ENCODE measurements at places on chromosomes 12 and 14. TPM values are rescaled to one million over a fixed set of nuclear protein-coding genes. Genes with fewer than 3 reads are reported as not detected.

GRCh38 chr14:94123296-94123695, 6.1 kb downstream of the IFI27L2 start:
- no peaks in the 10 kb centered on the region for H3K27me3 ChIP-seq
- H3K27ac ChIP-seq: no peak overlapping the region
- no peak overlapping the region for H3K4me3 ChIP-seq
- DNase-seq: no peak

DNA sequence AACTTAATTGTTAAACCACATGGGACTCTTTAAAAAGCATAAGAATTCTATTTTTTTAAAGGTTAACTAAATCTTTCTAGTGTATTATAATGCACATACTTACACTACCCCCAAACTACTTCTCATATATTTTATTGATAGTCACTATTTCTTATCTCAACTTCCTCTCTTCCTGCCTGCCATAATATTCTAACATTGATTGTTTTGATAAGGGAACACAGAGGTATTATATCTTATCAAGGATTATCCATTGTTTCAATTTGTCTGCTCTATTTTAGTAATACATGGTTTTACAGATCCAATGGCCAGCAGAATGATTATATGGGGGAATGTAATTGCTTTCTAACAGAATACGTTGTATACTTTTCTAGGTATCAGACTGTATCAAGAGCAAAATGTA, 98.9 kb downstream of the EPS8 start:
- DNase-seq: no peak
- H3K36me3 ChIP-seq: no peaks in the 10 kb centered on the region
- no peaks in the 10 kb centered on the region for H3K27me3 ChIP-seq
- H3K4me1 ChIP-seq: no peaks in the 10 kb centered on the region

Gene CIROP
- not detected for total RNA-seq

DNA sequence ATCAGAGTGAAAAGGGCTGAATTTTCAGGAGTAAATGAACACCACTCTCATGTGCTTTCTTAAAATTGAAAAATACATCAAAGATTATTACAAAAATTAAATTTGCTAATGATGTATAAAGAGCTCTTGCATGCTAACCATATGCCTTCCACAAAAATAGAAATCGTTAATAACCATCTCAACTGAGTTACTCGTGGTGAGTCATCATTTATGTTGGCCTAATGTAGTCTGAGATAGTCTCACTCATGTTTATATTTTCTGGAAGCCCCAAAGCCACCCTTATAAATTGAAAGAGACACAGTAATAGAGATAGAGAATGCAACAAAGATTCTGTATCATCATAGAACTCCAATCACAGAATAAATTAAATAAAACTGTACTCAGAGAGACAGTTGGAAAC, 131.2 kb downstream of the KCNH5 start:
- H3K36me3 ChIP-seq: no peaks in the 10 kb centered on the region
- H3K4me3 ChIP-seq: no peak overlapping the region
- H3K27me3 ChIP-seq: no peaks in the 10 kb centered on the region
- DNase-seq: no peak
- H3K4me1 ChIP-seq: no peaks in the 10 kb centered on the region

DNA sequence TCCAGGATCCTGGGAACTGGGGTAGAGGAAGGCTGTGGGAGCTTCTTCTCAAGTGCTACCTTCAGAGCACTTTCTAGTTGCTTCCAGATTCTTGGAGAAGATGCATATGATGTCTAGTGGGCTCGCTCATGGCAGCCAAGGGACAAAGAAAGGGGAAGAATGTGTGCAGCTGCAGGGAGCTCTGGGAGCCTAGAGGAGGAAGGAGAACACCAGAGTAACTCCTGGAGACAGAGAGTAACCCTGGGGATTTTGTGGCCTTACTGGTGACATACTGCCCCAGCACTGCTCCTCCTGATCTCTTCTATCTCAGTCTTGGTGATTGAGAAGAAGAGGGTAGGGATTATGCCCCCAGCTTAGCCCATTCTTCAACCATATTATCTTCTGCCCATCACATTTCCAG, 10.3 kb upstream of the SP7 start:
- no peak for DNase-seq
- no peaks in the 10 kb centered on the region for H3K36me3 ChIP-seq
- no peak overlapping the region for H3K4me3 ChIP-seq
- H3K27ac ChIP-seq: peak overlapping the region; percentile 87
- H3K27me3 ChIP-seq: no peaks in the 10 kb centered on the region

DNA sequence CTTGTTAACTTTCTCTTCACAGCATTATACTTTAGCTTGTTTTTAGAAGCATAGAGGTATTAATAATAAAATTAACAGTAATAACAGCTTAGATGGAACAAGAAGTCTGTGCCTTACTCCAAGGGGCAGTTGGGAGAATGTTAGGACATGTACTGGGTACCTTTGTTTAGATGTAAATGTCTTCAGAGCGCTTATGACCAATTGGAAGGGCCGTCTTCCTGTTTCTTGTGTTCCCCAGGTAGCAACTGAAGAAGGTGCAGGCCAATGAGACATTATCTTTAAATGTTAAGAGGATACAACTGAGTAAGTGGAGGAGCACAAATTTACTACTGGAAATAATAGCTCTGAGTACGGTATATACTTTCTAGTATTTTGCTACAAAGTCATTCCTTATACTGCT, 180.9 kb upstream of the SYT1 start:
- no peak overlapping the region for H3K4me3 ChIP-seq
- no peak for DNase-seq
- no peaks in the 10 kb centered on the region for H3K27me3 ChIP-seq

- no peaks in the 10 kb centered on the region for H3K36me3 ChIP-seq
- no peak for DNase-seq
- H3K27ac ChIP-seq: no peak overlapping the region
- H3K27me3 ChIP-seq: no peaks in the 10 kb centered on the region
- no peak overlapping the region for H3K4me3 ChIP-seq
These were observed 62.6 kb downstream of the FAR2 start for GRCh38 chr12:29211696-29212095.

Gene DHH
- 1.4 TPM for total RNA-seq

Gene CERS5
- 32.4 TPM for total RNA-seq

GRCh38 chr14:105201925-105202513, 20.9 kb upstream of the NUDT14 start:
- no peaks in the 10 kb centered on the region for H3K27me3 ChIP-seq
- H3K4me1 ChIP-seq: peaks cover 19% of the 10 kb centered on the region
- H3K27ac ChIP-seq: peak overlapping the region; percentile 14

DNA sequence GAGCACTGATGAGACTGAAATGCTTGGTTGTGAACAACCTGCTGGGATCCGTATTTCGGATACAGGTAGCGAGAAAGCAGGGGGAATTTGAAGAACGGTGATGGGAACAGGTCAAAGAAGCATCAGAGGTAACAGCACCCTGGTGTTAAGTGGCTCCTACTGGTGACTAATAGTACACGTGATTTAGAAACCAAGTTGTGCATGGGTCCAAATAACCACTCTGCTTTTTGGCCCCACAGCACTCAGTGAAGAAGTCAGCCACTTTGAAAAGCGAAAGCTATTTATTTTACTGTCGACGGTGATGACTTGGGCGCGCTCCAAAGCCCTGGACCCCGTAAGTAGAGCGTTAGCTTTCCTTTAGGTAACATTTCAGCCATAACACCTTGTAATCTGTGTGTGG, 16.7 kb downstream of the AK7 start:
- H3K27ac ChIP-seq: no peak overlapping the region
- no peak overlapping the region for H3K4me3 ChIP-seq
- no peaks in the 10 kb centered on the region for H3K4me1 ChIP-seq
- no peaks in the 10 kb centered on the region for H3K36me3 ChIP-seq

DNA sequence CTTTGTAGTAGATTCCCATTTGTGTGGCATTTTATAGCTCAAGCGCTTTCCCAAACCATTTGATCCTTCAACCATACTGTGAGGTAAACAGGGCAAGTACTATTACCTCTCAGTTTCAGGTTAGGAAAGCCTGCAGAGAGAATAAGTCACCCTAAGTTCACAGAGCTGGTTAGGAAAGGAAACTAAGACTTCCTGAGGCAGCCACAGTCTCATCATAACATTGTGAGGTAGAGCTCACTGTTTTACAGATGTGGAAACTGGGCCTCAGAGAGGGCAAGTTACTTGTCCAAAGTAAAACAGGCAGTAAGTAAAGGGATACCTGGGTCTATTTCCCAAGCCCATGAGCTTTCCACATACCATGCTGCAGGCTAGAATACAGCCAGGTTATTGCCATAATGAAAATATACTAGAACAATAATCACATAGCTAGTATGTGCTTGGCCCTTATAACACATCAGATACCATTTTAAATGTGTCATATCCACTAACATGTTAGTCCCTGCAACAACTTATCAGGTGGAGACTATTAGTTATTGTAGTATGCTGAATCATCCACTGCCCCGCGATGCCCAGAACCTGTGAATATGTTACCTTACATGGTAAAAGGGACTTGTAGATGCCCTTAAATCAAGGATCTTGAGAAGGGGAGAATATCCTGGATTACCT, 150.9 kb upstream of the GRIP1 start:
- no peak overlapping the region for H3K4me3 ChIP-seq
- no peaks in the 10 kb centered on the region for H3K27me3 ChIP-seq
- H3K36me3 ChIP-seq: no peaks in the 10 kb centered on the region
- no peak for DNase-seq
- no peaks in the 10 kb centered on the region for H3K4me1 ChIP-seq
- H3K27ac ChIP-seq: no peak overlapping the region

Gene CPNE6
- not detected for total RNA-seq

DNA sequence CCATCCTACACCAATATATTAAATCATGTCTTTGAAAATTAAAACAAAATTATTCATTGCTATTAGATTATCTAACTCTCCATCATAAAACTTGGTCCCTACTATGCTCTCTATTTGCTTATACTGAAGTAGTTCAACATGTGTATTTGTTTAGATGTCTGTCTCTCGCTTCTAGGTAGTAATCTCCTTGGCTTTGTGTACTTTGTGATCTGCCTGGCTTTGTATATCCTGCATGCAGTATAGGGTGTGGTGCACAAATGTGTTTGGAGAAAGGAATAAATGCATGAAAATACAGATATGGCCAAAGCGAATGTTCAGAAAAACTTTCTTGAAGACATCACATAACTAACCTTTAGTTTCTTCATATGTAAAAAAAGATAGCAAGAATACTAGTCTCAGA, 246.6 kb upstream of the LRFN5 start:
- H3K4me3 ChIP-seq: no peak overlapping the region
- H3K27ac ChIP-seq: no peak overlapping the region
- no peaks in the 10 kb centered on the region for H3K27me3 ChIP-seq
- no peaks in the 10 kb centered on the region for H3K36me3 ChIP-seq

Gene TRHDE
- 0.98 TPM for total RNA-seq

- H3K27me3 ChIP-seq: no peaks in the 10 kb centered on the region
- DNase-seq: no peak
These were observed 55.4 kb downstream of the TMEM132C start for GRCh38 chr12:128322341-128322740.

DNA sequence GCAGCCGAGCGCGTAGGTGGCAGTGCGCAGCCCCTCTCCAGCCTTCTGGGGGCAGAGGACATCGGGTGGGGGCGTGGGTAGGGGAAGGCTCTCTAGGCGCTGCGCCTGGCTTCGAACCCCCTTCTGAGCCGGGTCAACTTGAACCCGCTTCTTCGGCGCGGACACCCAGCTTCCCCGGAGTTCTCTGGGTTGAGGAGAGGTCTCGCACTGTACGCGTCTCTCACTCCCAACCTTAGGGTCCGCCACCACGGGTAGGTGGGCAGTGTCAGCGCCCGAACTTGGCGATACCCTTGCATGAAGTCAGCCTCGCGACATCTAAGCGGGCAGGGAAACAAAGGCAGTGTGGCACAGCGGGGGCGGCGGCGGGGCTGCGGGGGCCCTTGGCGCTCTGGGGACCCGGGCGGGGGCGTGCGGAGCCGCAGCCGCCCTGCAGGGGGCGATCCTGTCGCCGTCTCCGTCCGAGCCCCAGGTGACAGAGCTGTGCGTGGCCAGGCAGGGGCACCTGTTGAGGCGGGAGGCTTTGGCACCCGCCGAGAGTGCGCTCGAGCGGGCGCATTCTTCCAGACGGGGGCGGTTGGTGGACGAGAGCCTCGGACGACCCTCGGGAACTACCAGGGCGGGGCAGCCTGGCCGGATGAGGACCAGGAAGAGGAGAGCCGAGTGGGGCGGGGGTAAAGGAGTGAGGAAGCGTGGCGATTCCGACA, 1.1 kb downstream of the GALNT16 start:
- H3K27me3 ChIP-seq: peaks cover 2% of the 10 kb centered on the region
- peak overlapping the region; percentile 58 for H3K4me3 ChIP-seq
- DNase-seq: no peak
- no peaks in the 10 kb centered on the region for H3K4me1 ChIP-seq

DNA sequence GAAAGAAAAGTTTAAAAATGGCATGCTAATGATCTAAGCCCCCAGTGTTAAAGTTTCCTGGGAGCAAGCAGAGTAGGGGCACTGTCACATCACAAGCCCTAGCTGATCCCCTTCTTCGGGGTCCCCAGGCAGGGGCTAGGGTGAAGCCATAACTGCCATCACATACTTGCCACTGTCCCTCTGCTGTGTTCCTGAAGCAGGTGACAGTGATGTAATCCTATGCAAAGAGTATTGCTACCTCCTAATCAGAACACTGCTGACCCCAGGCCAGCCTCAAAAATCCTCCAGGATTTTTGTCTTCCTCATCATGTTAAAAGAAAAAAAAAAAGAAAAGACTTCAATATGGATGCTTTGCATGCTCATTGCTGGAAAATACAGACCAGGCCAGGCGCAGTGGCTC, 1.2 kb upstream of the RFC5 start:
- H3K27ac ChIP-seq: no peak overlapping the region
- no peaks in the 10 kb centered on the region for H3K36me3 ChIP-seq
- DNase-seq: no peak
- no peaks in the 10 kb centered on the region for H3K4me1 ChIP-seq
- no peak overlapping the region for H3K4me3 ChIP-seq

Gene ASPG
- total RNA-seq: 0.15 TPM
